Smooth muscle cell of the pulmonary artery (primary cell): ENCODE measurements at places on chromosomes 12 and 14. TPM values are rescaled to one million over a fixed set of nuclear protein-coding genes. Genes with fewer than 3 reads are reported as not detected.

Gene CHST11
- 11.4 and 12.9 TPM in 2 replicates for total RNA-seq

Gene OASL
- 0.03 and 0.26 TPM in 2 replicates for total RNA-seq

Gene SERPINA9
- not detected in 2 replicates for total RNA-seq

Gene FAM222A
- under 0.01 and 0.23 TPM in 2 replicates for total RNA-seq

Gene OAS2
- 2.5 and 4.2 TPM in 2 replicates for total RNA-seq

Gene RAPGEF3
- total RNA-seq, result 3.9 and 5.6 TPM in 2 replicates

Gene ZNF891
- 1.2 and 1.4 TPM in 2 replicates for total RNA-seq

Gene GPR162
- total RNA-seq, result 2.7 and 6.6 TPM in 2 replicates

Gene MGAT2
- 59.7 and 62.3 TPM in 2 replicates for total RNA-seq

Gene CSAD
- 13.2 and 20.6 TPM in 2 replicates for total RNA-seq

Gene SPRYD3
- 25.8 and 35.8 TPM in 2 replicates for total RNA-seq

Gene STON2
- 0.85 and 0.89 TPM in 2 replicates for total RNA-seq

Gene TAS2R43
- total RNA-seq, result 2.1 TPM in 1 of 2 replicates, not detected in the other

Gene CCER1
- not detected in 2 replicates for total RNA-seq

Gene TAS2R9
- total RNA-seq, result not detected in 2 replicates

Gene CEBPE
- not detected in 2 replicates for total RNA-seq

Gene APOF
- total RNA-seq, result not detected in 2 replicates

Gene FAR2
- total RNA-seq, result 2.9 and 10.7 TPM in 2 replicates

Gene FZD10
- total RNA-seq, result not detected in 2 replicates

Gene C12orf54
- total RNA-seq, result not detected in 2 replicates

Gene BRMS1L
- total RNA-seq, result 3.4 and 6.1 TPM in 2 replicates

Gene PTCSC3
- not detected in 2 replicates for total RNA-seq

Gene TMEM119
- total RNA-seq, result 3.9 and 69.5 TPM in 2 replicates

Gene DHRS4
- 41.7 and 45.9 TPM in 2 replicates for total RNA-seq
